ENCODE measurements at places on chromosomes 7 and 10.

- DNase-seq: no peak
Observed at GRCh38 chr10:45592432-45592831, 80.1 kb downstream of the ZFAND4 start.

DNA sequence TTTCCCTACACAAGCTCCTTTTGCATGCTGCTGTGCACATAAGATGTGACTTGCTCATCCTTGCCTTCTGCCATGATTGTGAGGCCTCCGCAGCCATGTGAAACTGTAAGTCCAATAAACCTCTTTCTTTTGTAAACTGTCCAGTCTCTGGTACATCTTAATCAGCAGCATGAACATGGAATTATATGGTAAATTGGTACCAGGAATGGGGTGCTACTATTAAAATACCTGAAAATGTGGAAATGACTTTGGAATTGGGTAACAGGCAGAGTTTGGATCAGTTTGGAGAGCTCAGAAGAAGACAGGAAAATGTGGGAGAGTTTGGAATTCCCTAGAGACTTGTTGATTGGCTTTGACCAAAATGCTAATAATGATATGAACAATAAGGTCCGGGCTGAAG, 181.8 kb downstream of the GPR158 start:
- no peak for DNase-seq

GRCh38 chr10:15419279-15419874, 48.3 kb upstream of the FAM171A1 start:
- DNase-seq: peak; percentile 42

DNA sequence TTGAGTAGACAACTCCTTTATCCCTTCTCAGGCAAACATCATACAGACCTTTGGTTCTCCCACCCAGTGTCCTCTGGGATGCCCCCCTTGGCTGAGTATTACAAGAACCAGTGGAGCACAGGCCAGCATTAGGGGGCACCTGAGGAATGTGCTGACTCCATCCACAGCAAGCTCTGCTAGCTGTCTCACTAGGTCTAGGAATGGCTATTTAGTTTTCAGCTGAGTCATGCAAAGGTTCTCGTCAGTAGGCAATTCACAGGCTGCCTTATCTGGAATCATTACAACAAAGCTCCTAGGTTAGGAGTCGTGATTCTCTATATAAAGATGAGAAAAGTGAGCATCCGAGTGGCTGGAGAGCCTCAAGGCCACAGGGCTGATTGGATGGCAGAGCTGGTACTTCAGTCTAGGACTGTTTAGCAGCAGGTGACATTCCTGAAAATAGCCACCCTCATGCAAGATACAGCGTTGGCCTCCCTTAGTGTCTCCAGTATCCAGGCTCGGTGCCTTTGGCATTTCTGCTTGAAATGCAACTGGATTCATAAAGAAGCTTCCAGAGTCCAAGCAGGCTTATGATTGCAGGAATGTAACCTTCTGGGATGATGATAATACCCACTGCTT, 75.8 kb downstream of the CDCA7L start:
- peak; percentile 18 for DNase-seq

DNA sequence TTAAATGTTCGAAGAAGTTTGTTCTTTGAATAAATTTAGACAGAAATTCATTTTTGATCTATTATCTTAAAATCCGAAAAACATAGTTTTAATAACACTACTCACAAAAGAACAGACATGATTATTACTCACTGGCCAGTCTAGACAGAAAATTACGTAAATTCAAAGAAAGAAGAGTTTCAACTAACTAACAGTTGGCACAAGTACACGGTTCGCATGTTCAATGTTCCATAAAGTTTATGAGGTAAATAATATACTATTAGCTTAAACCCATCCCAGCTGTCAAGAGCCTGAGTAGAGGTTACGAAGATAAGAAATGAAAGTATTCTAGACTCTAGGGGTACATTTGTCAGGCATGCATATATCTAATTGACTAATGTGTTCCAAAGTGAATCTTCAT, 151.8 kb upstream of the ASAH2 start:
- DNase-seq: no peak

DNA sequence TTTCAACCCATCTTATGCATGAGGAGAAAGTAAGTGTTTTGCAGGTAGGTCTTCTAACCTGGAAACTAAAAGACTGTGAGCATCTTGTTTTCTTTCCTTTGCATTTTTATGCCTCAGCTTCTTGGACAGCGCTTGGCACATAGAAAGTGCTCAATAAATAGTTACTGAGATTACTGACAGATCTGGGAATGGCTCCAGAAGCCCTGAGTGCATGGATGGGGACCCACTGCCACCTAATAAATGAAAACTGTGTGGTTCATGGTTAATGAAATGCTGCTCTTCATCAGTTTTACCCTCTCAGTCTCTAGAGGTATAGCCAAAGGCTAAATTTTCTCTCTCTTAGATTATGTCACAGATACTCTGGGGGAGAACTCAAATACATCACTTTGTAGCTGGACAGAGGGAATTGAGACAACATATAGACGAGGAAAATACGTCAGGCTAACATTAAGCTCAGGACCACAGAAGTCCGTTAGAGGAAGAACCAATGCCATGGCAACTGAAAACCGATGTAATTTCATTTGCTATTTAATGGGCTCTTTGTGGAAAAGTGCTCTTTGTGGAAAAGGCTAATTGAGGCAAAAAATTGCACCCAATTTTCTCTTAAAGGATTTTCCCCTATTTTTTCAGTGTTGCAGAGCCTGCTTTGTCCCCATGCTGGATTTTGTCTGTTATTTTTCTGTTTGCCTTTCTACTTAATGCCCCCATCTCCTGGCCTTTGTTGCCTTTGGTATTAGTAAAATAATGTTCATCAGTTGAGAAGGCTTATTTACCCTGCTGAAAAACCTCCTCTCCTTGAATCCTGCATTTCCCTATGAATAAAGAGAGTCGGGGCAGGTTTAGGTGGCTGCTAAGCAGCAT, 17.8 kb downstream of the ASB4 start:
- DNase-seq: no peak

DNA sequence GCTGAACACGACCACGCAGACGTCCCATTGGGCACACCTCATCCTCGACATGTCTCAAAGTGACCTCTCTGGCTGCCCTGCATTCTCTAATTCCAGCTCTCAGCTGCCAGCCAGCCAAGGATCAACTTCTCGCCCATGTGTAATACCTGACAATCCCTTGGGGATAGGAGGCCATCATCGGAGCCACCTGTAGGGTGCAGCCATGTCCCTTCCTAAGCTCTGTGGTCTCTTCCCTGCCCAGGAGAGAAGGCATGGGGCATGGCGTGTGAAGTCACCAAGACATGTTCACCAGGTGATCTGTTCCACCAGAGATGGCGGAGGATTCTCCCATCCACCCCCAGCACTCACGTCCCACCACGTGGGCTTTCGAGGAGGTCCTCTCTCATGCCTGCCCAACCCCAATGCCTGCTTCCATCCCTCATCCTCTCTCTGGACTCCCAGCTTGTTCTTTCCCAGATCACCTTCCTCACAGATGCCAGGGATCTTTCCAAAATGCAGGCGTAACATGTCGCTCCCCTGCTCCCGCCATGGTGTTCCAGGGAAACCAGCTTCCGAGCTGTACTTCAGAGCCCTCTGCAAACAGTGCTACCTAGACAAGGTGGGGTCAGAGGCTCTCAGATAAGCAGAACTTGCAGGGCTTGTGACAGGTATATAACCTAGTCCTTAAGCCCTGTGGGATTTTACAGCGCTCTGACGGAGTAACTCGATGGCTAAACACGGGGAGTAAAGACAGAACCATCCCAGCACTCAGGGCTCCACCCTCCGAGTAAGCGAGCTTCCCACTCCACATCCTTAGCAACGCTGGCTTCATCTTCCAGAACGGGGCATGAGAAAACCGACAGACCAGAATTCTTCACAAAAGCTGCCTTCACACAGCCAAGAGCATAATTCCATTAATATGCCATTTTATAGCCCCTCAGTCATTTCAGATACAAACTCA, 41.1 kb downstream of the BRI3 start:
- no peak for DNase-seq

GRCh38 chr7:93933156-93933555, 11.6 kb downstream of the GNG11 start:
- no peak for DNase-seq

DNA sequence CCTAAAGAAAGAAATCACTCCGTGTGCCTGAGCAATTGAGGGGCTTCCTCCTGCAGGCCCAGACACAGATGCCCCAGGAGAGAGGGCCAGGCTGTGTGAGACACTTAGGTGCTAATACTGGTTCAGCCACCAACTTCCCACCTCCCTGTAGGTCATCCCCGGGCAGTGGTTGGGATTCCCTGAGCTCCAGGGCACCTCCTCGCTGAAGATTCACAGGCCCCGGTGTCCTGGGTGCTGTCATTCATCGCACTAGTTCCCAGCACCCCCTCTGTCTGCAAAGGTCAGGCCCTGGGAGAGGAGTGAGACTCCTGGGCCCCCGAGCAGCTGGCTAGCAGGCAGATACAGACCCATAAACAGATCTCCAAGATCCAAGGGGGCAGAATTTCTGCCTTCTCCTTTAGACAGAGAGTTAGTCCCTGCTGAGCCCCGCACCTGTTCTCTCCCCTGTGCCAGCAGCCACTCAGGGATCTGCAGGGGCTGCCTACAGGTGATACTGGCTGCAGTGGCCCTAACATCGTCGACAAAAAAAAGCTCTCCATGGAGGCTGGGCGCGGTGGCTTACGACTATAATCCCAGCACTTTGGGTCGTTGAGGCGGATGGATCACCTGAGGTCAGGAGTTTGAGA, 38.2 kb upstream of the GTF2I start:
- DNase-seq: no peak

DNA sequence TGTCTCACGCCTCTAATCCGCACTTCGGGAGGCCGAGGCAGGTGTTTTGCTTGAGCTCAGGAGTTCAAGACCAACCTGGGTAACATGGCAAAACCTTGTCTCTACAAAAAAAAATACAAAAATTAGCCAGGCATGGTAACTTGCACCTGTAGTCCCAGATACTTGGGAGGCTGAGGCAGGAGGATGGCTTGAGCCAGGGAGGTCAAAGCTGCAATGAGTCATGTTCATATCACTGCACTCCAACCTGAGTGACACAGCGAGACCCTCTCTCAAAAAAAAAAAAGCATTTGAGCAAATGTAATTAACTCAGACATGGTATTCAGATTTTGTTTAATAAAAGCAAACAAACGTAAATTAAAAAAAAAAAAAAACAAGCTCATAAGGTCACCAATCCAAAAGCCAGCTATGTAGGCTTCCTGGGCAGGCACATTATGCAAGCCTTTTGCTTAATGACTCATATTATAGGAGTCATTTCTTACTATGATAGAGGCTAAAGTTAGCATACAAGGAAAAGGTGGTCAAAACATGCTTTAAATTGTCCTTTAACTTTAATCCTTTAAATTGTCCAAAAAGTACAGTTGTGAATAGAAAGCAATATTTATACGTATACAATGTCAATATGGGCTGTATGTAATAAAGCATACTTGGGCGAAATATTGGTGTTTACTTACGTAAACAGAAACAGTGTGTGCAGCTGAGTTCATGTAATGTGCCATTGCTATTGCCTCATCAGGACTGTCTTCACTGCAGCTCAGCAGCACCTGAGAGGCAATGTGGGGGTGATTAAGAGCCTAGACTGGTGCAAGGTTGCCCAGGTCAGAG, 13.0 kb downstream of the AKR1D1 start:
- no peak for DNase-seq

GRCh38 chr10:78624791-78625190, 444.0 kb upstream of the ZMIZ1 start:
- DNase-seq: no peak

DNA sequence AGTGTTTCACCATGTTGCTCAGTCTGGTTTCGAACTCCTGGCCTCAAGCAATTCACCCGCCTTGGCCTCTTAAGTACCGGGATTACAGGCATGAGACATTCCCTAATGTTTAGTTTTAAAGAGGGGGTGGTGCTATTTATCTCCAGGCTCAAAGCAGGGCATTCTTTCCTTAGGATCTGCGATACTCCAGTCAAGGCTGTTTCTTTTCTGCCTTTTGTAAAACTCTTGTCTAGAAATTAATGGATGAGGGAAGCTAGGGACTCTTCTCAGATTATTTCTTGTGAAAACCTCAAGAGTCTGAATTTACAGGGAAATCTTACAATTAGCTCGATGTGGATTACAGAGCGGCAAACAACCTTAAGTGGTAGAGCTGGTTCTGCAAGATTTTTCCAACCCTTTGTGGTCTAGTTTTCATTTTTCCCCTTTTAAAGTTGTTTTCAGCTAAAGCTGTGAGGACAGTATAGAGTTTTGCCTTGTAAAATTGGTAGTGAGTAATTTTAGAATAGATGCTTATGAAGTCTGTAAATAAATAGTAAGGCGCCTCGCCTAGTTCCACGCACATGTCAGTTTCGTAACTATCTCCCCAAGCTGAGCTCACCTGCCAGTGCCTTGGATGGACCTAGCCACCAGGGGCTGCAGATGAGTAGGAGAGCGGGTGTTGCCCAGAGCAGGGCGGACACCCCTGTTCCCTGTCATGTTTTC, 53.1 kb downstream of the CUX1 start:
- DNase-seq: no peak

- no peak for DNase-seq
Observed at GRCh38 chr10:43263551-43264343, 3.1 kb downstream of the RASGEF1A start.

DNA sequence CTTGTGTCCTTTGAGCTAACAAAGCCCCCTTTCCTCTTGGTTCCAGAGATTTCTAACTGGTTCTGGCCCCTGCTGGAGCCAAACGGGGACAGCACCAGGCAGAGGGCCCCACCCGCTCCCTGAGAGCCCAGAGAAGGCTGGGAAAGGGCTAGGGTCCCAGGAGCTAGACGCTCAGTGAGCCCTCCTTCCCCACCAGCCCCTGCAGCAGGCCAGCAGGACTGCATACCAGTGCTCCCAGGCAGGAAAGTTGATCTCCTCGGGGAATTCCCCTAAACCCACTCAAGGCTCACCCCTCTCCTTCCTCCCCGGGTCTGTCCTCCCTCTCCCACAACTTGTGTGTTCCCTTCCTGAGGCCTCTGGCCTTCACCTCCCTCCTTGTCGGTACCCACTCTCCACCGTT, 47.7 kb downstream of the PAX2 start:
- DNase-seq: no peak

DNA sequence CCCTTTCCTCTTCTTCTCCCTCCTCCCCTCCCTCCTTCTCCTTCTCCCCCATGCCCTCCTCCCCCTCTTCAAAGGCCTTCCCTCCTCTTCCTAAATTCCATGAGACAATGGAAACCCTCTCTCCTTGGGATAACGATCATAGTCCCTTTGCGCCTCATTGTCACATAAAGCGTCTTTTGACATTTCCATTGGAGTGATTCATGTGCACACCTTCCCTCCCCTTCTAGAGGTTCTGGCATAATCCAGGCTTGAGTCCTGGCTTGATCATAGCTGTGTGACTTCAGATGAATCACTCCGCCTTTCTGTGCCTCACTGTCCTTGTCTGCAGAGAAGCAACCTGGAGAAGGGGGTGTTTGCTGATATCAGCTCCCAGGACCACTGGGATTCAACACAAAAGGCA, 204.2 kb downstream of the TNS3 start:
- no peak for DNase-seq

DNA sequence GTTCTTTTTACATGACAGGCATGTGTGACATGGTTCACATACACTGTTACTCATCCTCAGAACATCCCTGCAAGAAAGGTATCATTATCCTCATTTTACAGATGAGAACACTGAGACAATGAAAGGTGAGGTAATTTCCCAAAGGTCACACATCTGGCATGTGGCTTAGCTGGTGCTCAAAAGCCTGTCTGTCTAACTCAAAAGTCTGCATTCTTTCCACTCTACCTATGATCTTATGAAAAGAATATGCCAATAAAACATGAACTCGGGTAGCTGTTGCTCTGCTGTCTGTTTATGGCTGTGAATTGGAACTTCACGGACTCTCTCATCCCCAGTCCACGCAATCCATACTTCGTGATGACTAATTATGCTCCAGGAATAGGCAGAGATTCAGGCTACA, 79.0 kb upstream of the ODAD2 start:
- peak; percentile 31 for DNase-seq

GRCh38 chr10:102546606-102547320, 43.0 kb downstream of the SUFU start:
- no peak for DNase-seq
